ENCODE measurements at places on chromosomes 1 and 21. TPM values are rescaled to one million over a fixed set of nuclear protein-coding genes. Genes with fewer than 3 reads are reported as not detected.
A peak's percentile ranks its signal among the peaks of the same experiment; 100 is the strongest.

CIART gene
- 7.8 TPM for total RNA-seq

GRCh38 chr1:62311473-62311943, 7.7 kb downstream of the KANK4 start:
- H3K4me1 ChIP-seq, result peaks cover 8% of the 10 kb centered on the region
- no peaks in the 10 kb centered on the region for H3K36me3 ChIP-seq
- H3K27me3 ChIP-seq, result peaks cover 31% of the 10 kb centered on the region
- H3K4me3 ChIP-seq, result no peak overlapping the region

DNA sequence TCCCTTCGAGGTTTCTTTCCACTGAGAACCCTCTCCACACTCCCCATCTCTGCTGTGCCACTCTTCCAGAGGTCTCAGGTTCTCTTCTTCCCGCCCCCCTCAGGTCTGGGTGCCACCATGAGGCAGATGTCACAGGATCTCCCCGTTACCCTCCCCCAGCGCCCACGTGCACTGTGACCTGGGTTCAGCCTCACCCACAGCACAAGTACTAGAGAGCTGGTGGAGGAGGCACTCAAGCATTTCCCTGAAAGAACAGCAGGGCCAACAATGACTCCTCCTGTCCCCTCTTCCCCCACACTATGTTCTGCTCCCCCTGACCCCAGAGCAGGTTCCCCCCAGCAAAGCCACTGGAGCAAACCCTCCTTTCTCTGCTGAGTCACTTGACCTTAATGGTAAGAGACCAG, 14.3 kb downstream of the PLEKHA6 start:
- no peak overlapping the region for H3K4me3 ChIP-seq
- DNase-seq, result no peak
- H3K4me1 ChIP-seq, result peaks cover 70% of the 10 kb centered on the region
- H3K36me3 ChIP-seq, result no peaks in the 10 kb centered on the region
- no peak overlapping the region for H3K27ac ChIP-seq

DNA sequence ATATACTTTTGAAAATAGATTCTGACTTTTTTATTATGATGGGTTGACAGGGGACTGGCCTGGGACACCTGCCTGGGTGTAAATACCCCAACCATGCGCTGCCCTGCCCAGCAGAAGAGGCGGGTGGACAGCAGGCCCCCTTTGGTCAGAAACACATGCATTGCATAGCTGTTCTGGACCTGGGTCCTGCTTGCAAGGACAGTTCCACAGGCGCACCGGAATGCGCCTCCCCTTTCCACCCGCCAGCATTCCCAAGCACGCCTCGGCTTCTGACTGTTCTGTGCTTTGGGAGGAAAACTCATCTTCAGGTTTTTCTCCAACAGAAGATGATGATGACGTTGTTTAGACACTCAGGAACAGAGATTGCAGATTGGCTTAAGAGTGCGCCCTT, 428 bp upstream of the ZNF678 start:
- peak overlapping the region; percentile 97 for H3K27ac ChIP-seq
- H3K4me1 ChIP-seq, result peaks cover 27% of the 10 kb centered on the region
- H3K36me3 ChIP-seq, result peaks cover 4% of the 10 kb centered on the region
- peak overlapping the region; percentile 90 for H3K4me3 ChIP-seq

GRCh38 chr1:31926853-31927660, 11.1 kb downstream of the PTP4A2 start:
- peaks cover 58% of the 10 kb centered on the region for H3K4me1 ChIP-seq
- H3K27me3 ChIP-seq, result no peaks in the 10 kb centered on the region
- peaks cover 4% of the 10 kb centered on the region for H3K36me3 ChIP-seq

DNA sequence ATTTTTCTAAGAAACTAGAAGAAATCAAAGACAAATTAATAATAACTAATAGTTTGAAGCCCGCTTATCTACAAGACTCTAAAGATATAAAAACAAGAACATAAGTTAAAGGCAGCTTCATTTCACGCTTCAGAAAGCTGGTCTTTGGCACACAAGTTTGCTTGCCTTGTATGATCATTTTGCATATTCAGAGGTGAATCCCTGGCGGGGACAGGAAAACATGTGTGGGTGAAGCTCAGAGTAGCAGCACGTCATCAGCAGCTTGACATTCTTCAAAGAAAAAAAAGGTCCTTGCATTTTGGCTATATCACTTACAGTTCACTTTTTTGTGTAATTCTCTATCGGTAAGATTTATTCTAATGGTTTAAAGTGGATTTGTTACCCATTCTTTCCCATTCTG, 1911.8 kb downstream of the MRPL39 start:
- peaks cover 20% of the 10 kb centered on the region for H3K36me3 ChIP-seq
- H3K27me3 ChIP-seq, result no peaks in the 10 kb centered on the region
- H3K27ac ChIP-seq, result no peak overlapping the region
- DNase-seq, result no peak
- H3K4me1 ChIP-seq, result 0 out of 2 replicates have a peak, but pooled peaks cover 4% of the 10 kb centered on the region

SLAMF1 gene
- 0.11 TPM for total RNA-seq

ST6GALNAC5 gene
- total RNA-seq, result 10.1 TPM

CFHR2 gene
- total RNA-seq, result not detected

DNA sequence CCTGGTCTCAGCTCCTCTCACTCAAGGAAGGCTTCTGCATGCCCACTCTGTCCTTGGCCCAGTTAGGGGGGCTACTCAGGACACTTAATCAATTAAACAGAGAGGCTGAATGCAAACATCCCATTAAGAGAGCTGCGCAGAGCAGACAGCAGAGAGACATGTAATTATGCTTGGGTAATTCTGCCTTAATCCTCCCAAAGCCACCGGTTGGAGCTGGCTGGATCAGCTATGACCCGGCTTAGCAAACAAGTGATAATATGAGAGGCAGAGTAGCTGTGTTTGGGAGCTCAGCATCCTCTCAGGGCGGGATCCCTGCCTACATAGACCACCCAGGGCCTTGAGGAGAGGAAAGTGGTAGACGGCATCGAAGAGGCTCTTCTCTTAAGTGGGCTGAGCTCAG, 183.2 kb downstream of the GRIK3 start:
- no peak for DNase-seq
- H3K4me3 ChIP-seq, result no peak overlapping the region
- no peaks in the 10 kb centered on the region for H3K27me3 ChIP-seq

GRCh38 chr1:41492341-41492848, 7.9 kb upstream of the EDN2 start:
- H3K27ac ChIP-seq, result no peak overlapping the region
- no peaks in the 10 kb centered on the region for H3K36me3 ChIP-seq
- peaks cover 27% of the 10 kb centered on the region for H3K4me1 ChIP-seq
- peaks cover 24% of the 10 kb centered on the region for H3K27me3 ChIP-seq
- DNase-seq, result peak; percentile 84
- no peak overlapping the region for H3K4me3 ChIP-seq

DNA sequence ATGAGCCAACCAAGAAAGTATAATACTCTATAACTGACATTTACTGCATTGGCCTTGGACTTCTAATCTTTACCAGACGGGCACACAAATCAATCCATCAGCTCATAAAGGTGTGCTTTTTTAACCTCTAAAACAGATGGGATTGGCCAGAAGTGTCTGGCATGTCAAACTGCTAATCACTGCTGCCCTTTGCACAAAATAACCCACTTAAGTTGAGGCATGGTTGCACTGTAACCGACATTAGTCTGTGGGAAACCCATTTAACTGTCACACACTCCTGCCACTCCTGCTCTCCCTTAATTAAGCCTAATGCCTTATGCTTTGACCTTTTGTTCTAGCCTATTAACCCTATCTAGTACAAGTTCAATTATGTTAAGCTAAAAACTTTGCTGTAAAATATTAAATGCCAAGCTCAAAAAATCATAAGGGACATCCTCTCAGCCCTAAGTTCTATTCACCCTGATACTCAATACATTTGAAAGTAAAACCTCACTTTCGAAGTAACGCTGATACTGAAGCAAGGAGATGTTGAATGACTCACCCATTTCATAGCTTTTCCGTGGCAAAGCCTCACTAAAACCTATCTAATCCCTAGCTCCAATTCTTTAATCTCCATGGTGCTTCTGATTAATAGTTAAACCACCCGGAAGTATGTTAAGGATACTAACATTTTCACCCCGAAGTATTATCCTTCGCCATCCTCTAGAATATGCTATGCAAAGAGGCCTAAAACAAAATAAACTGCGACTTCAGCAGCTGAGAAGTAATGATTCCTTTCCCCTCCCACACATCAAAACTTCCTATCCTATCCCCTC, 12.9 kb downstream of the NRIP1 start:
- H3K27ac ChIP-seq, result 0 out of 2 replicates have a peak overlapping the region, but pooled peaks have one; percentile 94
- no peaks in the 10 kb centered on the region for H3K27me3 ChIP-seq
- H3K4me3 ChIP-seq, result no peak overlapping the region

- H3K27ac ChIP-seq, result peak overlapping the region; percentile 85
- peaks cover 10% of the 10 kb centered on the region for H3K4me1 ChIP-seq
- H3K36me3 ChIP-seq, result no peaks in the 10 kb centered on the region
- H3K27me3 ChIP-seq, result no peaks in the 10 kb centered on the region
These were observed 166.6 kb downstream of the ZC3H11B start for GRCh38 chr1:219446288-219446687.

FASLG gene
- not detected for total RNA-seq

DNA sequence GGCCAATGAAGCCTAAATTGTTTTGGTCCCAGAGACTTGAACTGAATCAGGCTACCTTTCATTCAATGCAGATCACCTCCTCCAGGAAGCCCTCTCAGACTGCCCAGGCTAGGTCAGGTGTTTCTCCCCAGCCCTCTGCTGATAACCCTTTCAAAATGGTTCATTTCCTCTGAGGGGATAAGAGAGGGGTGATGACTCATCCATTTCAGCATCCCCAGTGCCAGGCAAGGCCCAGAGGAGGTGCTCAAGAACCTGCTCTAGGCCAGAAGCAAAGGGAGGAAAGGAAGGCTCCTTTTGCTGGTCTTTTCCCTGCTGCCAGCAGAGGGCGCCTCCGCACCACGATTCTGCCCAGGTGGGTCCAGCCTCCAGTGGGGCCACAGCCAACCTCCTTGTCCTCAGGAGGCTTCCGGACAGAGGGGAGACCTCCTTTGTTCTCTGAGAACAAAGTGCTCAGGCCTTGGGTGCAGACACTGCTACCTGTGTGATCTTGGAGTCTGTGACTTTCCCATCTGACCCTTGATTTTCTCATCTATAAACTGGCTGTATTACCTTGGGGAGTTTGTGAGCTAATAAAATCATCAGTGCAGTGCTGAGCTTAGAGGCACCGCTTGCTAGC, 45.3 kb upstream of the ARHGEF10L start:
- no peaks in the 10 kb centered on the region for H3K36me3 ChIP-seq
- H3K27ac ChIP-seq, result peak overlapping the region; percentile 40
- H3K4me3 ChIP-seq, result no peak overlapping the region
- DNase-seq, result peak; percentile 91
- peaks cover 23% of the 10 kb centered on the region for H3K4me1 ChIP-seq

- peaks cover 39% of the 10 kb centered on the region for H3K27me3 ChIP-seq
- H3K27ac ChIP-seq, result no peak overlapping the region
- H3K36me3 ChIP-seq, result peaks cover 3% of the 10 kb centered on the region
- peaks cover 81% of the 10 kb centered on the region for H3K4me1 ChIP-seq
These were observed 39.8 kb downstream of the OLIG1 start for GRCh38 chr21:33109574-33110339.

- H3K27ac ChIP-seq, result peak overlapping the region; percentile 75
- H3K4me1 ChIP-seq, result peaks cover 11% of the 10 kb centered on the region
- no peaks in the 10 kb centered on the region for H3K27me3 ChIP-seq
- no peak overlapping the region for H3K4me3 ChIP-seq
- peaks cover 9% of the 10 kb centered on the region for H3K36me3 ChIP-seq
These were observed 4.6 kb downstream of the ZBTB48 start for GRCh38 chr1:6584126-6585080.

FAM163A gene
- total RNA-seq, result 0.07 TPM

OVAAL gene
- not detected for total RNA-seq

RPTN gene
- total RNA-seq, result not detected

- H3K4me1 ChIP-seq, result no peaks in the 10 kb centered on the region
- peaks cover 4% of the 10 kb centered on the region for H3K27me3 ChIP-seq
- H3K4me3 ChIP-seq, result no peak overlapping the region
- DNase-seq, result no peak
- no peaks in the 10 kb centered on the region for H3K36me3 ChIP-seq
These were observed 1.2 kb downstream of the SPRR2B start for GRCh38 chr1:153070243-153070642.

DNA sequence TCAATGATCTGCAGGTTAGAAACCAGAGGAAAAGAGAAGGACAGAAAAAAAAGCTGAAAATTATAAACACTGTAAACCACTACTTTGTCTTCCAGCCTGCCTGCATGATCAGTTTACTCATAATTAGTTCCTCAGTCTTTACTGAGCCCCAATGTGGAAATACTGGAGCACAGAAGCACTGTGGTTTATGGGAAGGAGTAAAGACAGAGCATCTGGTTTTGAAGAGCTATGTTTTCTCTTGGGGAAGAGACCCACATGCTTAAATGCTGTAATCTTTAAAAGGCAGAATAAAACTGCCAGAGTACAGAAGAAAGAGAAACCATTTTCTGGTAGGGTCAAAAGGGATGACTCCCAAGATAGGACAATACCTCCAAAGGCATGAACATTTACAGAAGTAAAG, 159.0 kb upstream of the ZNHIT6 start:
- no peaks in the 10 kb centered on the region for H3K4me1 ChIP-seq
- no peaks in the 10 kb centered on the region for H3K36me3 ChIP-seq
- DNase-seq, result no peak
- no peak overlapping the region for H3K27ac ChIP-seq
- no peak overlapping the region for H3K4me3 ChIP-seq

Measured in WTC11 (cell line).